ENCODE measurements at places on chromosomes 3 and 15.

GRCh38 chr3:187207062-187207461 lies 9.8 kb downstream of the RTP1 start:
- DNase-seq: no peak

- DNase-seq: no peak
Measured at GRCh38 chr15:68620721-68621527, 42.1 kb downstream of the CORO2B start.

DNA sequence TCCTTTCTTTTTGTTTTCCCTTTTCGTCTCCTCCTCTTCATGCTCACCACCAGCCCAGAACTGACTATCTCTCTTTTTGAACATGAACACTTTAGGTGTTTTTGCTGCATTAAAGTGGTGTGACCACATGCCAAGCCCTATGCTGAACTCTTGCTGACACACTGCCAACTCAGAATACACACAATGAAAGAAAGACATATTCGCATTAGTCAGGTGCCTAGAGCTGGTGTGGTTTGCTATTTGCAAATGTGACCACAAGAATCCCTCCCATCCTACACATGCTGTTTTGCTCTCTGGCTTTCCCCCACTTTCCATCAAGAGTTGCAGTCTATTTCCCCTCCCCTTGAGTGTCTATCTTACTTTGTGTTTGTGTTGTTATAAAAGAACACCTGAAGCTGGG lies 967.8 kb upstream of the CFAP20DC start:
- DNase-seq: peak; percentile 21

DNA sequence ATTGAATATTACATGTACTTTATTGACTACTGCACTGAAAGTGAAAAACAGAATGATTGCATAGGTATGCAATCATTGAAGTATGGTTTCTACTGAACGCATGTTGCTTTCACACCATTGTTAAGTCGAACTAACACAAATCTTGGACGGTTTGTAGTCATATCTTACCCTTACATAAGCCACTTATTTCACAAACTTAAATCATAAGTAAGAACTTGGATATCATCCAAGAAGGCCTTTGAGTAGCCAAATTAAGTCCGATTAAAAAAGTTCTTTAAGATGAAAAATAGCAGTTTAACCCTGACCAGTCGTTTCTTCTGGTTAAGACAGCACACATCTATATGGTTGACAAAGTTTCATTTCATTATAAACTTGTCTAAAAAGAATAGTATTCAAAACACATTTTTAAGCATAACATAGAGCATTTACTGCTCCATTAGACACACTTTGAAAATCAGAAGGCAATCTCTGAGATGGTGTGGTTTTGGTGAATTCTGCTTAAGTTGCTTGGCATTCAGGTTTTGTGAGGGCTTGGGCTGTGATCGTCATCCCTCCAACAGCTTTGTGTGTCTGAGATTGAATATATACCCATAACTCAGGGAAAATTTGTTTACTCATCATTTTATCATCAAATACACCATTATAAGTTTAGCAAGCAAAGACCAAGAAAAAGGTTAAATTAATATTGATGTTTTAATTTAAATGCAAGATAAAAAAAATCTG lies 92.2 kb downstream of the NFKBIZ start:
- no peak for DNase-seq

DNA sequence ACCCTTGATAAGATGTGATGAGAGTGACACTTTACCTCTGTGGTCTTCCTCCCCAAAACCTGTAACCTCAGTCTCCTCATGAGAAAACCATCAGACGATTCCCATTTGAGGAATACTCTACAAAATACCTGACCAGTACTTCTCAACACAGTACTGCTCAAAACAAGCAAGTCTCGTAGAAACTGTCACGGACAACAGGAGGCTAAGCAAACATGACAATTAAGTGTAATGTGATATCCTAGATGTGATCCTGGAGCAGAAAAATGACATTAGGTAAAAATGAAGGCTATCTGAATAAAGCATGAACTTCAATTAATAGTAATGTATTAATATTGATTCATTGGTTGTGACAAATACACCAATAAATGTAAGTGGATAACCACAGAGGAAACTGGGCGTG lies 113.6 kb downstream of the CACNA2D3 start:
- DNase-seq: no peak

All from activated naive CD8-positive, alpha-beta T cell treated with anti-CD3 and anti-CD28 coated beads, Interleukin-2, amount 50 U/mL, for 16 hours (primary cell).